ENCODE measurements at places on chromosomes 1 and 21.

- no peak for DNase-seq
These were observed 12.0 kb downstream of the PPFIA4 start for GRCh38 chr1:203038217-203038741.

DNA sequence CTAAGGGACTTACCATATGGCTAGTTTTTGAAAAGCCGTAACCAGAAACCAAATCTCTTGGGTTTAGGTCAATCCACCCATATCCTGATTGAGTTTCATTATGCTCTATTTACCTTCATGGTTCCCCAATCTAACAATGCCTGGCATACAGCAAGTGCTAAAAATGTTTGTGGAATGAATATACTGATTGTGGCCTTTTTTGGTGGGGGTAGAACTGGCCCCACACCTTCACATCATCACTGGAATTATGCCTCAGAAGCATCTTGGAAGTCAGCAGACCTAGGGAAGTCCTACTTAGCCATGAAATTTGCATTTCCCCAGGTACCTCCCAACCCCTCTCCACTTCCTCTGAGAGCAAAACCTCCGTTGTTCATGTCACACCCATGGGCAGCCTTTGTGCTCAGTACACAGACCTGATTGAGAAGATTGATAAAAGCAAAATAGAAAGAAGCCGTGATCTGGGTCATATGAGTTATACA is 17.8 kb upstream of the SLAMF1 start:
- no peak for DNase-seq

GRCh38 chr21:42865776-42866160 is 13.6 kb downstream of the WDR4 start:
- no peak for DNase-seq

DNA sequence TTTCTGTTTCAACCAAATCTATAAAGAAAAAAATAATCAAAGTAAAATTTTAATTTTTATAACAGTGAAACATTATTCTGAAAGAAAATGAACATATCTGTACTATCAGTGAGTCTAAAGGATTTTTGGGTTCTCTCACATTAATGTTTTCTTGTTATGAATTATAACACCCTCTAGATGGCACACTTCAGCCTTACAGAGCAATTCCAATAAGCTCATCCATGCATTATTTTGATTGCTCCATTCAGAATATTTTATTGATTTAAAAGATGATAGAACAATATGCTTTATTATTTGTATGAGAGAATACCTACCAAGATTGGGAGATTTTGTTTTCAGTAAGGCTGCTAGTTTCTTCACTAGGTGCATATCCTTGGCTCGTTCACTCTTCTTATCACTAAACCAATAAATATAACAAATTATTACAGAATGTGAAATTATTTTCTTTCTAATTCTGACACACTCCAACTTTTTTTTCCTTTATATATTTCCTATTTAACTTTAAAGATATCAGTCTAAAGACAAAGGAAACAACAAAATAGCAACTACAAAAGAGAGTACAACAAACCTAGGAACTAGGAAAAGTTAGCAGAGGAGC is 82.4 kb downstream of the RAB3GAP2 start:
- DNase-seq = peak; percentile 4

DNA sequence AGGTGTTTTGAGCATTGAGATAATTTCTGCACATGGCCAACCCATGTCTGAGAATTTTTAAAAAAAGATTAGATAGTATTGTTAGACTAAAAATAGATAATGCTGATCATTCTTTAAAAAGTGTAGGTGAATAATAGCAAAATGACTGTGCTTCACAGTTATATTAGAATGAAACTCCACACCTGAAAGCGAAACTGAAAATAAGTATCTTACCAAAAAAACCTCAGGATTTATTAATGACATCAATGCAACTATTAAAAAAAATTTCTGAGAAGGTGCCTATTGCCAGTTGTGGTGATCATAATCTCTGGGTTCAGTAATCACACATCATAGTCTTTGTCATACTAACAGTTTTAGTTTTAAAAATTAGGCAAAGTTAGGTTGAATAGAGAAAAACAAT is 36.5 kb downstream of the PLA2G4A start:
- DNase-seq = no peak

DNA sequence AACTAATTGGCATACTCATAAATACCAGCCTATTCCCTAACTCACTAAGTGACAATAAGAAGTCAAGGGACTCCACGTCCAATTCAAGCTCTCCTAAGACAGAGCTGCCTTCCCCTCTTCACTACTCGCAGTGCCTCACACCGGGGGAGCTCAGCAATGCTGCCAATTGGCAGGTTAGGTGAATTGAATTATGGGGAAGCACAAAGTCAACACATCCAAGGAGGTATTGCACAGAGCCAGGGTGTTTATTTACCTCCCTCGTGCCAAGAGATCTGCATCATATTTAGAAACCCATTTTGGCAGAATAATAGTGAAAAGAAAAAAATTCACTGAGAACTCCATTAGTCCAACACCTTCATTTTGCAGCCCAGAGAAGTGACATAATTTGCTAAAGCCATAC is 20.4 kb upstream of the TNR start:
- DNase-seq = no peak

- DNase-seq = no peak
These were observed 60.0 kb upstream of the KCTD3 start for GRCh38 chr1:215507119-215507518.

DNA sequence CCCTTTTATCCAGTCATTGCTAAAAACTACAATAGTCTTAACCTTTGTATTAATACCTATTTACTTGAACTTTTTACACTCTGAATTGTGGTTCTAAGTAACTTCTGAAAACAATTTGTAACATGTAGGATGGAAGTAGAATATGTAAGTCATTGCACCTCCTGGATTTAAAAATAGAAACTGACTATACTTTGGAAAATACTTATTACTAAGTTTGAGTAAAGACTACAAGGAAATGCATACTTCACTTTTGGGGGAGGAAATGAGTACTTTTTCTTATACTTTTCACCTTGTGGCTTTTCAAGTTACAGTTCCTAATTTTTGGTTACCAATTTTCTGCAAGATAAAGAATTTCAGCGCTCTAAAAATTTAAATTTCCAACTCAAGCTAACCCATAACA is 8.7 kb downstream of the RGS18 start:
- no peak for DNase-seq

DNA sequence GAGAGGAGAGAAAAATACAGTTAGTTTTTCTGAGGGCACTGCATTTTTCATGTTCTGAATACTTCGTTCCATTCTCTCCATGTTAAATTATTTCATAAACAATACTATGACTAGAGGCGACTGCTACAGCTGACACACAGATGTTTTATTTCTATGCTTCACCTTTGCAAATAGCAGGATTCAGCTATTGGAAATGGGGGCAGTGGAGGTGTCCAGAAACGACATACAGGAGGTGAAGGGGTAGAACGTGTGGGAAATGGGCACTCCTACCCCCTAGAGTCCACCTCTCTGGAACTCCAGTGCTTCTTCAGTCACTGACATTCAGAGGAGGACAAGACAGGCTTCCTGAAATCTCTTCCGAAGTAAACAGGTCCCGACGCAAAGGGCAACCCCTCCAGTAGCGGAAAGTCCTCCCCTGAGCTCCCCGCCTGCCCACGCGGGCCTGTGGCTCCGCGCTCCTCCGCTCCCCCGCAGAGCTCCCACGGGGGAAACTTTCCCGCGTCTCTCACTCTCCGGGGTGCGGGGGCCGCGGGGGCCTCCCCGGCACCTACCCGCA is 480 bp downstream of the DPYD start:
- no peak for DNase-seq

DNA sequence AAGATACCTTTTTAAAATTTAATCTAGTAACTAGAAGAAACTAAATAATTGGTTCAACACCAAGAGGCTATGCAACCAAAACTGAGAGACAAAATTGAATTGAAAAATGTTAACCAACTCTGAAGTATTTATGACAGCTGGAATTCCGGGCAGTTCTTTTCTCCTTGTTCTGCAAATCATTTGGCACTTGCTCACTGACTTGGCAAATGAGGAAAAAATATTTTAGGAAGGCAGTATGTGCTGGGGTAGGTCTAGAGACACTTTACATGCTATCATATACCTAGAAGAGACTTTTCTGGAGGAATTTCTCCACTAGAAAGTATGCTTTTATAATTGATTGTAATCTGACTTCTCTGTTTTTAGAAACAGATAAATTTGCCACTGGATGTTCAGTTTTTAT is 22.1 kb upstream of the SH3D21 start:
- DNase-seq = no peak

DNA sequence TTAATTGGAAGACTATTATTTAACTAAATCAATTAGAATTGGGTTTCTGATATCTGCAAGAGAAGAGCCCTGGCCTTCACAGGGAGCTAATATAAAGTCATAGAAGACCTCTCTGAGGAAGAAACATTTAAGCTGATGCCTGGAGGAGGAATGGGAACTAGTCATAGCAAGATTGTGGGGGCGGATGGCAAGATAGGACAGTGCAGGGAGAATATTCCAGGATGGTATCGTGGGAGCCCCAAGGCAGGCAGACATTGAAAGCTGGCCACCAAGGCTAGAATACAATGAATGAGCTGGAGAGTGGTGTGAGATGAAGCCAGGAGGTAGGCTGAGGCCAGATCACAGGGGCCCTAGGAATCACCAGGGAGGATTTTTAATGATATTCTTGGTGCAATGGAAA is 20.8 kb upstream of the MYSM1 start:
- no peak for DNase-seq

DNA sequence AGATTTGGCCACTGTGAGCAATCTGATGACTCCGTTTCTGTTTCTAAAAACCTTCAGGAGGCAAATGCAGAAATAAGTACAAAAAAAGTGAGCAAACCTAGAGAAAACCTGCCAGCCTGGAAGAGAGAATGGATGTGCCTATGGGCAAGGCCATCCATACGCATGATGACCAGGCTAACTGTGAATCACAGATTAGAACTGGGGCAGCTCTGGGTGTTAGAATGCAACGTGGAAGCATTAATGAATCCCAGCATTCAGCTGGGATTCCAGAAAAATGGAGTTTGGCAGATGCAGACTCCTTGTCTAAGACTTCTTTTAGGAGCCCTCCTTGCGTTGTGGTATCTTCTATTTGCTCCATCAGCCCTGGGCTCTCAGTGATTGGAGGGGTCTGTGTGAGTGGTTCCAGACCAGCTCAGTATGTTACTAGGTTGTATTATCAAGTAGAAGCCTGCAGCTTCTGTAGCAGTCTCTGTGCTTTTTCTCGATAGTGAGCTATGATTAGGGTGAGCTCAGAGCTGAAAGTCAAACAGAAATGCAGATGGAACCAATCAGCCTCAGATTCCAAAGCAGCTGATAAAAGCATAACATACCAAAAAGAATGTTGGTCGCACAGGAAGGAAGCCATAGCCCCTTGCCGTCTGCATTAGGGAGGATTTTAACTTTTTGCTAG is 154.0 kb downstream of the PSMG1 start:
- peak; percentile 51 for DNase-seq

DNA sequence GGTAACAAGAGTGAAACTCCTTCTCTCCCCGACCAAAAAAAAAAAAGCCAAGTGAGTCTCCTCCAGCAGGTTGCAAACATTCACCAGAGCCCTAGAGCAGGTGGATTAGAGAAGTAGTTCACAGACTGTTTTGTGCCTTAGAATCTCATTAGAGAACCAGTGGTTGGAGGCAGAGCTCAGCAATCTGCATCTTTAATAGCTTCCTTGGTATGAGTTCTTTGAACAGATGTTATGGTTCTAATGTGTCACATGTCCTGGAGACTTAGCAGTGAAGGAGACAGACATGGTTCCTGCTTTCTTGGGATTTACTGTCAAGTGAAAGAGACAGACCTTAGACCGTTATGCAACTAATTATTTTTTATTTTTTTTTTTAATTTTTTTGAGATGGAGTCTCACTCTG is 26.8 kb downstream of the SESN2 start:
- no peak for DNase-seq

- DNase-seq = no peak
These were observed 2.2 kb downstream of the ITSN1 start for GRCh38 chr21:33644383-33645074.

DNA sequence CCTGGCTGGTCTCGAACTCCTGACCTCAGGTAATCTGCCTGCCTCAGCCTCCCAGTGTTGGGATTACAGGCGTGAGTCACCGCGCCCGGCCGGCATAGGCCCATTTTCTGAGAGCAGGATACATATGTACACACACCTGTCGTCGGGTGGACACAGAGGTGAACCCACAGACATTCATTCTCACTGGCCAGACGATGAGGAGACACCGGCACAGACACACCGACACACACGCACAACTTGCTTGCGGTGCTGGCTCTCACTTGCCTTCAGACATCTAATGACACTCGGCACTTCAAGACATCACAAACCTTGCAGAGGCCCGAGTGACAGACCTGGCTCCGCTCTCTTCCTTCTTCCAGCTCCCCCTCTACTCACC is 579 bp downstream of the PTCH2 start:
- no peak for DNase-seq

DNA sequence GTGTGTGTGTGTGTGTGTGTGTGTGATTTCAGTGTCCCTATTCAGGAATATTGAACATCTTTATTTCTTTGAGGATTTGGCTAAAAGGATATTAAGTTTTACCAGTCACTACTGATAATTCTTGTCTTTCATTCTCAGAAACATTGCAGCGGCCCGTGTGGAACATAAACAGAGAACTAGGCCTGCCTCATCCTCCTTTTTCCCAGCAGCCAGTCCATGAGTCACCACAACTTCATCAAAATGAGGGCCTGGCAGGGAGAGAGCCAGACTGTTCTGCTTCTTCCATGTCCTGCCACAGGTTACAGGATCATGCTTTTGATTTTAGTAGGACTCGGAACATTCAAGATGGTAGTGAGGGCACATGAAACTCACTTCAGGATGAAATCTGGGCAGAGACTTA is 50.7 kb downstream of the LRIG2 start:
- DNase-seq = no peak

GRCh38 chr1:232443372-232443771 is 186.6 kb downstream of the SIPA1L2 start:
- no peak for DNase-seq

- DNase-seq = no peak
These were observed 1099.5 kb downstream of the PLA2G4A start for GRCh38 chr1:187928288-187928687.

GRCh38 chr1:34828611-34829010 is 30.9 kb downstream of the SMIM12 start:
- no peak for DNase-seq

GRCh38 chr1:3898475-3898735 is 1.7 kb downstream of the C1orf174 start:
- DNase-seq = no peak

DNA sequence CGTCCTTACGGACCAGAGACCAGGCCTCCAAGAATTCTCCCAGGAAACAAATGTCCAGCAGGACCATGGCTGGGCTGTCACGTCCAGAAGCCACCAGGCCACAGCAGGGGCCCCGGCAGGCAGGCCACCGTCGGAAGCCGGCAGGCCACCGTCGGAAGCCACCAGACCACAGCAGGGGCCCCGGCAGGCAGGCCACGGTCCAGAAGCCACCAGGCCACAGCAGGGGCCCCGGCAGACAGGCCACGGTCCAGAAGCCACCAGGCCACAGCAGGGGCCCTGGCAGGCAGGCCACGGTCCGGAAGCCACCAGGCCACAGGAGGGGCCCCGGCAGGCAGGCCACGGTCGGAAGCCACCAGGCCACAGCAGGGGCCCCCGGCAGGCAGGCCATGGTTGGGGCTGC is 67.0 kb upstream of the PDE9A start:
- no peak for DNase-seq

Measured in HFF-Myc (cell line).